ENCODE measurements at places on chromosomes 1 and 21.

GRCh38 chr1:154998818-154999570 is 3.6 kb upstream of the ZBTB7B start:
- peak; percentile 85 for DNase-seq

DNA sequence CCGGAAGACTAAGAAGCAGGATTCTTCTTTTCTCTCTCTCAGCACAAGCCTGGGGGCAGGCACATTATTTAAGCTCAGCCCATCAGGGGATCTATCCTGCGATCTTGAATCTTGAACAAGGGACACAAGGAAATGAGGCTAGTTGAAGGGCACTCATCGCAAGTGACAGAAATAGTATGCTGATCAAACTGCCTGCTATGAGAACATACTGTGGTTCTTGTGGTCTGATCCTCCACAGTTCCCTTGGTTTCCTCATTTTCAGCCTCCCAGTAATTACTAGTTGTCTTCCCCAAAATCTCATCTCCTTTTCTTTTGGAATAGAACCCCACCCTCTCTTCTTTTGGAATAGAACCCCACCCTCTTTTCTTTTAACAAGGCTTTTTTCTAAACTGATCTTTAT is 6.5 kb downstream of the ANKRD45 start:
- no peak for DNase-seq

DNA sequence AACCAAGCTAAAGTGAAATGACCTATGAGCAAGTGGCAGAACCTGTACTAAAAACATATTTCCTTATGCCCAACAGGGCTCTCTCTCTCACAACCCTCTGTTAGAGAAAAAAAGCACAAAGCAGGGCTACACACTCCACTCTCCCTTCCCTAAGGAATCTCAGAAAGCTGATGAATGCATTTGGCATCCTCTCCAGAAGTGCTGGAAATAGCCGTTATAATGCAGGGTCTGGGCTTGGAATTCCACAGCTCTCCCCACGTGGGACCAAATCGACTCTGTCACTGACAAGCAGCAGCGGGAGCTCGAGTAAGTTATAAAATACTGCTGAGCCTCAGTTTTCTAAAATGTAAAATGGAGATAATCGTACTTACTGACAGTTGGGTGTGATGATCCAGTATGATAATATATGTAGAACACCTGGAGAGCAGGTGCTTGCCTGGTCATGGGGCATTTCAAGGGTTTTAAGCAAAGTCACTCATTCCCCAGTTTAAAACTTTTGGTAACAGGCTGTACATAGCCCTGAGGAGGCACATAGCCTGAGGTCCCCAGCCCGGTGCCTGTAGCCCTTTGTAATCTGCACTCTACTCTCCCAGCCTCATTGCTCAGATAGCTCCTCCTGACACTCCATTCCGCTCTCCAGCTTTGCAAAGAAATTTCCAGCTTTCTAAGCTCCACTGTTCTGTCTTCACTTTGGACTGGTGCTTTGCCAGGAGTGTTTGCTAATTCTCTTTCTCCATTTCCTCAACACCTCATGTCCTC is 175.6 kb upstream of the DAB1 start:
- DNase-seq, result no peak

- DNase-seq, result no peak
Observed at GRCh38 chr1:70071601-70072000, 133.8 kb downstream of the LRRC40 start.

- no peak for DNase-seq
Observed at GRCh38 chr1:156549831-156550230, 22.5 kb downstream of the IQGAP3 start.

DNA sequence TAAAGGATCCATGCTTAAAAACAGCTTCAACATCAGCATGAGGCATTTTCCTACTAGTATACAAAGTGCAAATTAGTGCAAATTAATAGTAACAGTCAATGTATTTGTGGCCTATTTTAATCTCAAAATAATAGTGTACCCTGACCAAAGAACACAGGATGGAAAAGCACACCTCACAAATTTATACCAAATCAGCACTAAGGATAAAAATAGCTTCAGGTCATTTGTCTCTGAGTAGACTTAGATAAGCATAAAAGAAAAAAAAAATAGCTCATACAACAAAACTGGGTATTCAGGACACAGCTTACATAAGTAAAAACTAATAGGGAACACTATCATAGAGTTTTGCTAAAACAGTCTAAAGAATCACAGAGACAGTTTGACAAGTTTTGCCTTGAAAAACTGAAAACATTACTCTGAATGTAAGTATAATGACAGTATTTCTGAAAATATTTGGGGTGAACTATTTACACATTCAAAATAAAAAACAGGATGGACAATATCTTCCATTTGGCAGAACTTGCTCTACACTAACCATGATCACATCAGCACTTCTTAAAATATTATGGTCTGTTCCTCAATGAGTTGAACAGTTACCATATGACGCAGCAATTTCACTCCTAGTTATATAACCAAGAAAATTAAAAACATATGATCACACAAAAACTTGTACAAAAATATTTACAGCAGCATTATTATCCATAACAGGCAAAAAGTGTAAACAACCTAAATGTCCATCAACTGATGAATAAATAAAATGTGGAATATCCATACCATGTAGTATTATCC is 46.3 kb downstream of the RNF115 start:
- peak; percentile 25 for DNase-seq

GRCh38 chr1:220817907-220818306 is 31.2 kb downstream of the MTARC1 start:
- DNase-seq, result no peak

GRCh38 chr21:16198546-16198945 is 468.8 kb downstream of the USP25 start:
- DNase-seq, result no peak

GRCh38 chr1:156435545-156436140 is 64.9 kb downstream of the MEF2D start:
- DNase-seq, result no peak

GRCh38 chr1:185249563-185249962 is 67.5 kb downstream of the IVNS1ABP start:
- DNase-seq, result no peak

DNA sequence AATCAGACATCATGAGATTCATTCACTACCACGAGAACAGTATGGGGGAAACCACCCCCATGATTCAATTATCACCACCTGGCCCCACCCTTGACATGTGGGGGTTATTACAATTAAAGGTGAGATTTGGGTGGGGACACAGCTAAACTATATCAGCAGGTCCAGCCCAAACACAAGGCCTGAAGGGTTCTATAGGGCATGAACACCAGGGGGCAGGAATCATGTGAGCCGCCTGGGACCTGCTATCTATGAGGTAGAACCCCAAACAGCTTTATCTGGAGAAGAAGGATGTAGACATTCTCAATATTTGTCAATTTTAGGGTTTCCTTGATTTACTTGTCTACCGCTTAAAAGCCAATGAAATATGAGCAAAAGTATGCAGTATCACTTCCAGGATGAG is 294.9 kb upstream of the DEPDC1 start:
- no peak for DNase-seq

- no peak for DNase-seq
Observed at GRCh38 chr1:31199949-31200348, 39.7 kb downstream of the NKAIN1 start.

GRCh38 chr21:35508139-35508888 is 459.2 kb upstream of the RUNX1 start:
- DNase-seq, result no peak

GRCh38 chr1:218679988-218680748 is 335.0 kb downstream of the TGFB2 start:
- DNase-seq, result no peak

GRCh38 chr1:52996653-52997052 is 65.4 kb upstream of the PODN start:
- no peak for DNase-seq

GRCh38 chr1:114109981-114110380 is 43.7 kb downstream of the SYT6 start:
- no peak for DNase-seq

DNA sequence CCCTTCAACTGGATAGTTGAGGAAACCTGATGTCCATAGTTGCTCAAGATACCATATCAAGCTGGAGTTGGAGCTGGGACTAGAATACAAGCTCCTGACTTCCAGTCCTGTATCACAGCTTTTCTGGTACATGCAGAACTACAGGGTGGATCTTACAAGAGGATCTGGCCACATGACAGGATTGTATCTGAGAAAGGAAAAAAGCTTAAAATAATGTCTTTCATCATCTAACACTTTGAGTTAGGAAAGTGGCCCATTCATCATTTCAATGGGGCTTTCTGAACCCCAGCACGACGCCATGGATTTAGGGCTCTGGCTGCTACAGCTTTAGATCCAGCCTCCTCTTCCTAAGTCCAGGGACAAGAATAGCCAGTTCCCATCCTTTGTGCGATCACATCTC is 46.9 kb downstream of the RASSF5 start:
- DNase-seq, result no peak

- DNase-seq, result no peak
Observed at GRCh38 chr1:202658769-202659168, 51.5 kb downstream of the SYT2 start.

- no peak for DNase-seq
Observed at GRCh38 chr1:6688757-6689156, 12.9 kb downstream of the DNAJC11 start.

DNA sequence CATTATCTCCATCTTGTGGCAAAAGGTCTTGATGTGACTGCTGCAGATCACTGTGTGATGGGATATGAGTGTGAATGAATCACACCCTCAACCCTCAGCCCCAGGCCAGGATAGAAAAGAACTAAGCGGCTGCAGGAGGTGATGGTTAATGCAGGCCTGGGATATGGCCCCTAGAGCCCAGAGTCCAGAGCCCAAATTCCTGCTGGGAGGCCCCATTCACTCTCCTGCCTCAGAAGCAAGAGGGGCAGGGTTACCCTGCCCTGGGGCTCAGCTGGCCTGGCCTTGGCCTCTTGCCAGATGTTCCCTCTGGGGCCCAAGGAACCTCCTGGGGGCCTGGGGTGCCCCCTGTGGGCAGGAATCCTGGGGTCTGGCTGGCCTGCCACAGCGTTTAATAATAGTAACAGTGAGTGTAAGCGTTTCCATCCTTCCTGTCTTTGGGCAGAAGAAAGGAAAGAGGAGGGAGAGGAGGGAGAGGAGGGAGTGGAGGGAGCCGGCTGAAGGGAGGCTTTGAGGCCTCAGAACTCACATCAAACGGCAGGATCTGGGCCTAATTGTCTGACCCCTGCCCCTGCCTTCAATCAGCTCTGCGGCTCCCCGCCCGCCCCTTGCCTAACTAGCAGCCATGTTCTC is 26.2 kb downstream of the DMAP1 start:
- no peak for DNase-seq

DNA sequence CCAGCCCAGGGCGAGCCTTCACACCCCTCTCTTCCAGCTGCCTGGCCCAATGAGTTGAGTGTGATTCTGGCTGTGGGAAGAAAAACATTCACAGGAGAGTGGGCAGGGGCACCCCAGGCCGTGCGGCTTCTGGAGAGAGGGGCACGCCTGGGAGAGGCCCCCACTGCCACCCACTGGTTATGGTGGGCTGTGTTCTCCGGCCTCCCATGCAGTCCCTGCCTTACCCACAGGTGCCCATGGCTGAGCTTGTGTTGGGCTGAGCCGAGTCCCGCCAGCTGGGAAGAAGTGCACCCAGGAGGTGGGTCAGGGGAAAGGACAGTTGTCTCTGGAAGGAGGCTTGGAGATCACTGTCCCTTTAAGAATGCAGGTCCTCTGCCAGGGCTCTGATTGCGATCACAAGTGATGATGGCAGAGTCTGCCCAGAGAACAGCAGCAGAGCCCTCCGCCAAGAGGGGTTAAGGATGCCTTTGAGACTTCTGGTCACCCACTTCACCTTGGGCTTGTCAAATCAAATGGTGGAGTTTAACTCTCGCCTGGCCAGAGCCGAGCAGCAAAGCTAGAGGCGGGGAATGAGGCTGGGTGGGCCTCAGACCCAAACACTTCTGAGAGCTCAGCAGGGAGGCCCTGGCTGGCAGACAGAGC is 124.7 kb upstream of the ARHGEF16 start:
- DNase-seq, result no peak

GRCh38 chr1:186214791-186215190 is 160.3 kb downstream of the TPR start:
- DNase-seq, result no peak

DNA sequence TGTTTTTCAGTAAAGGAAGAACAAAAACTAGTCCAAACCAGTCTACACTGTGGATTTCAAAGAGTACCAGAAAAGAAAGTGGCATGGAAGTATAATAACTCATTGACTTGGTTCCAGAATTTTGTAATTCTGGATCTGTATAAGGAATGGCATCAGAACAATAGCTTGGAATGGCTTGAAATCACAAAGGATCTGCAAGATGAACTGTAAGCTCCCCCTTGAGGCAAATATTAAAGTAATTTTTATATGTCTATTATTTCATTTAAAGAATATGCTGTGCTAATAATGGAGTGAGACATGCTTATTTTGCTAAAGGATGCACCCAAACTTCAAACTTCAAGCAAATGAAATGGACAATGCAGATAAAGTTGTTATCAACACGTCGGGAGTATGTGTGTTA is 21.3 kb downstream of the CHODL start:
- no peak for DNase-seq

DNA sequence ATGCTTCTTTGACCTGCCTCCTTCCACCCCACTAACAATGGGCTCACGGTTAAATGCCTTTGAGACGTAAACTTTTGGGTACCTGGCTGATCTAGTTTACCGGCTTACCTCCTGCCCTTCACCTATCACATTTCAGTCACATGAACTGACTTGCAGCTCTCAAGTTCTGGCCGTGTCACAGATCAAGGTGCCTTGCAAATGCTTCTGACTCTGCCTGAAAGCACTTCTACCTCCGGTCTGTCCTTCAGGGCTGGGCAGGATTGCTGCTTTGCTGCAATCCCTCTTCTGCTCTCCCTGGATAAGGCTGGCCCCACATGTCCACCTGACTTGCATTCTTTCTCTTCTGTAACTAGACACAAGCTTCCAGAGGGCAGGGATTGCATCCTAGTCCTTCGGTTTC is 69.0 kb downstream of the GRIK1 start:
- no peak for DNase-seq

DNA sequence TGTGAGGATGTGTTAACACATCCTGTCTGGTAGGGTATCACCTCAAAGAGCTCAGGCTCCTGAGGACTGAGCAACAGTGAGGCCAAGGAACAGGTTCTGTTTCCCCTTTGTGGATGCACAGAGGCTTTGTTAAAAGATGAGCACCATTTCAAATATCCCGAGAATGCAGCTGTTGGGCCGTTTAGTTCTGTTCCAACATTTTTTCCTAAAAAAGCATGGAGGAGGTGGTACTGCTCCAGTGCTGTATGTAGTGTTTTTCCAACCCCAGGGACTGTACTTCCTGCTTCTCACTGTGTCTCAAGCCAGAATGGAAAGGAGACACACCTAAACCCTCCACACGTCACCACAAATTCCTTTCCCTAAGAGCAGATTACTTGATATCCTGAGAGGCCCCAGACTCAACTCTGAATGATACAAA is 53.8 kb upstream of the BCL10 start:
- no peak for DNase-seq

DNA sequence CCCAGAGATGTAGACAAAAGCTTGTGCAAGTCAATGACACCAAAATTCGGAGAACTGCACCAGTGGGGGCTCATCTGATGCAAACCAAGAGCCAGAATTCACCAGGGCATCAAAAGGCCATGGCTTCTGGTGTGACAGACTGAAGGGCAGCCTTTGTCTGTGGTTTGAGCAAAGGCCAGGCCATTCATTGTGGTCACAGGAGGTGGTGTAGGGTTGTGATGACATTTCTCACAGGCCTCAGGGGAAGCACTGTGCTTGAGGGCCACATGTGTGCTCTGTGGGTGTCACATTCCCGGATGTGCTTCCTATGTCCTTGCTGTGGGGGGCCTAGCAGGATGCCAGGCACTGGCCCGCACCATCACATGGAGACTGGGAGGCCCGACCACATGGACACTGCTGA is 22.5 kb upstream of the KCNE1 start:
- DNase-seq, result no peak

Measured in hematopoietic multipotent progenitor cell treated with erythropoietin and hydrocortisone succinate and interleukin-3 and kit ligand, for 17 days (in vitro differentiated cells).